HFF-Myc (cell line): ENCODE measurements at places on chromosomes 7 and 10.

DNA sequence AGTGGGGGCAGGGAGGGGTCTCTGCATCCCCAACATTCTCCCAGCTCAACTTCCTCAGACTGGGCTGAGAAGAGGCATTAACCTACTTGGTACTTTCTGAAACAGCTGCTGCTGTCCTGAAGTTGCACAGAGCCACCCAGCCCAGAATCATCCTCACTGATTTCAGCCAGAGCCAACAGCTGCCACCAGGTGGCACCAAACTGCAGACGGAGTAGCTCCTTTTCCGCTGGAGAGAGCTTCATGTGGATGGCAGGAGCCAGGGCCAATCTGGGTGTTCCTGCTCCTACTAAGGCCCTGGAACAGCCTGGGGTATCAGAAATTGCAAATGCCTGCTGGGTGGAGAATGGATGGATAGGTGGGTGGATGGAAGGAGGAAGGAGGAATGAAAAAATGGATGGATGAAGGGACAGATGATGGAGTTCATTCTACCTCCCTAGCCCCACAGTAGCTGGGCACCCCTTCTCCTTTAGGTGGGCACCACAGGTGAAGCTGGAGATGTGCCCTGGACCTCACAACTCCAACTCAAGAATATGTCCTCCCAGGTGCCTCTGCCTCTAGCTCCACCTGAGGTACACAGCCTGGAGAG, 11.8 kb upstream of the DRGX start:
- DNase-seq: peak; percentile 42

DNA sequence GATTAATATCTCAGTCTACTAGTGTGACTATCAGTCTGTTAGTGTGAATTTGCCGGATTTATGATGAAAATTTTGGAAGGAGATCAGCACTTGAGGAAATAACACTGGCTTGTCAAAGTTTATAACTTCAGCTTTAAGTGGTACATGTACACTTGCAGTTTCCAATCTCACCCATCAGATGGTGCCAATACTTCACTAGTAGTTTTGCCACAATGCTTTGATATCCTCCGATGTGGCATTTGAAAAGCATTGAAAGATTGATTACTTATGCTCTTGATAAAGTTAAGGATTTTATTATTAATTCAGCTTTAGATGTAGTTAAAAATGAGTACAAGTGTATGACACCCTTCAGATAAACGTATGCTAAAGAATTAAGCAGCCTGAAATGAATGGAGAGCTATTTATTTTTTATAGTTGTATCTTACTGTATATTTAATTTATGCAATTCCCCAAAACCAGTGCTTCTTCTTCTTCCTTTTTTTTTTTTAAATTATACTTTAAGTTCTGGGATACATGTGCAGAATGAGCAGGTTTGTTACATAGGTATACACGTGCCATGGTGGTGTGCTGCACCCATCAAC, 98.2 kb downstream of the ANLN start:
- no peak for DNase-seq

- DNase-seq: no peak
These were observed 352.8 kb upstream of the PODXL start for GRCh38 chr7:131909151-131909768.

- no peak for DNase-seq
These were observed 149.8 kb downstream of the XPNPEP1 start for GRCh38 chr10:109773288-109774120.

GRCh38 chr10:63628526-63629362, 107.5 kb downstream of the REEP3 start:
- peak; percentile 39 for DNase-seq

DNA sequence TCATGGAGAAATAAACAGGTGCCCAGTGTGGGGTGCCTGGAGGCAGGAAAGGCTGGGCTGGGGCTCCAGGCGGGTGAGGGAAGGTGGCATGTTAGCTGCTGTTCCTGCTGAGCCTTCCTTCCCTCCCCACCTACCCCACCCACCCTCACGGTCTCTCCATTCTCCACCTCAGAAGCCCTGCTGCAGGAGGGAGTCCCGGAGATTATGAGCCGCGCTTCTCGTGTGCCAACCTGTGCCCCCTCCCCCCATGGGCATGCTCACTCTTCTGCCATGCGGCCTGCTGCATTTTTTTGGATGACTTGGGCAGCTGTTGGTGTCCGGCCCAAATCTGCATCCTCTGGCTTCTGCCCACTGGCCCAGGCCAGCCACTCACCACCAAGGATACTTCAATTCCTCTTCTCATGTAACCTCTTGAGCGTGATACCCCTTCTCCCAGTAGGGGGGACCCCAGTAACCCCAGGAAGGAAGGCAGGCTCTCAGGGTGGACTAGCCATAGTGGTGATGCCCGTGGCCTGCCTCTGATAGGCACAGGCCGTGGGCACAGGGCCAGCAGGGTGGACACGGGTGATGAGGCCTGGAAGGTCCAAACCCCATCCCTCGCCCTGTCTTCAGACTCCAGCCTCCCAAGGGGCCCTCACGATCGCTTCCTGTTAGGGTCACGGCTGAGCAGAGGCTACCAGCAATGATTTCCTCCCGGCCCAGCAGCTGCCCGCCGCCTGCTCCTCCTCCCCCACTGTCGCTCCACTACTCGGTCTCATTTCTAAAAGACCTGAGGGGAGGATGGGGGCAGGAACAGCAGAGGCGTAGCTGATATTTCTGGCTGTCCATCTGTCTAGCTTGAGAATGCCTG, 27.8 kb downstream of the UNC5B start:
- no peak for DNase-seq

GRCh38 chr7:154848464-154848863, 154.5 kb downstream of the PAXIP1 start:
- DNase-seq: no peak

DNA sequence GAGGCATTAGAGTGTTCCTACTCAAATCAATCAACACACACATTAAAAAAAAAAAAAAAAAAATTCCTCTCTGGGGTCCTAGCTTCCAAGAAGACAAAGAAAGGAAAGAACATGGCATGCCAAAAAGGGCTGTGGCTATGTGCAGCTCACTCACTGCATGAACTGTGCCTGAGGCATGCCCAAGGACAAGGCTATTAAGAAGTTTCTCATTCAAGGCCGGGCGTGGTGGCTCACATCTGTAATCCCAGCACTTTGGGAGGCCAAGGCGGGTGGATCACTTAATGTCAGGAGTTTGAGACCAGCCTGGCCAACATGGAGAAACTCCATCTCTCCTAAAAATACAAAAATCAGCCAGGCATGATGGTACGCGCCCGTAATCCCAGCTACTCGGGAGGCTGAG, 41.9 kb upstream of the PPP3CB start:
- DNase-seq: no peak

DNA sequence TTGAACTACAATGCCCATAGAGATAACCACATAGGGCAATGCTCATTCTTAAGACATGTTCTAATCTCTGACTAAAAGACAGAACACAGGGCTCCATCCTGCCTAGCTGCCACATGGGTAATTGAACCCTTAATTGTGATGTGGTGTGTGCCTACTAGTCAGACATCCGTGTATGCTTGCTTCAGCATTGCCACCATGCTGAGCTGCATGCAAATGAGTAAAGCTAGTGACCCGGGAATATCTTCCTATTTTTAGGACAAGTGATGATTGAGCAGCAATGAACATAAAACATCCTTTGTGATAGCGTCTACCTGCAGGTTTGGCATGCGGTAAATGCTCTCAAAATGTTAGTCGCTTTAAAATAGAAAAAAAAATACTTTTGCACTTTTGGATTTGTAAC, 115.8 kb downstream of the MAGI2 start:
- no peak for DNase-seq

- no peak for DNase-seq
These were observed 168.2 kb downstream of the ETV1 start for GRCh38 chr7:13821152-13821787.

GRCh38 chr10:106336874-106337273, 827.6 kb downstream of the SORCS1 start:
- no peak for DNase-seq

DNA sequence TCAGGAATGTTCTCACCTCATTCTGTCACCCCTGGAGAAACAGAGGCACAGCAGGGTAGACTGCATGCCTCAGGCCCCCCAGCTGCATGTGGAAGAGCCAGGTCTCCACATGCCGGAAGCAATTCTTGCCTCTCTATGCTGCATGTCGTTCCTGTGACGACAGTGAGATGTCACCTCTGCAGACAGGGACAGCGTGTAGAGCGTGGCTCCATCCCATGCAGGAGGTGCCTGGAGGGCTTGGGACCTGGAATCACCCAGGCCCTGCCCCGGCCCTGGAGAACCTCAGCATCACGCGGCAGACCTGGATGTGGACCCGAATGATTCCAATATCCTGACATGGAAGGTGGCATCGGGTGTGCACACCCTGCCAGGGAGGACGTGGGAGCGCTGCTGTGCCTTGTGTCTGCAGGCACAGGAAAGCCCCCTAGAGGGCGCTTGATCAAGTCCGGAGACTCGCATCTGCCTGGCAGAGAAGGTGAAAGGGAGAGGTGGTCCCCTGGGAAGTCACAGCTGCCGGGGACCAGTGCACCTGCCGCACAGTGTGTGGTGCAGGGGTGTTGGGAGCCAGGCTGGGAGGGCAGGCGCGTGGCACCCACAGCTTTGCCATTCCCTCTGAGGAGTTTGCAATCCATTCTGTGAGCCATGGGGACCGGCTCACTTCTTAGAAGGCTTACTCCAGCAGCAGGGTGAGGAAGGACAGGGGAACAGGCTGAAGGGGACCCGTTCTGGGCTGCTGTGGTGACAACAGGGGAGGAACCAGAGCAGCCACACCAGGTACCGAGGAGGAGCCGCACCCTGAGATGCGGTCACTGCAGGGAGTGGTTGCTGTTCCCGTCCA, 45.3 kb upstream of the EN2 start:
- DNase-seq: peak; percentile 2

GRCh38 chr7:48255046-48255445, 83.8 kb downstream of the ABCA13 start:
- no peak for DNase-seq

DNA sequence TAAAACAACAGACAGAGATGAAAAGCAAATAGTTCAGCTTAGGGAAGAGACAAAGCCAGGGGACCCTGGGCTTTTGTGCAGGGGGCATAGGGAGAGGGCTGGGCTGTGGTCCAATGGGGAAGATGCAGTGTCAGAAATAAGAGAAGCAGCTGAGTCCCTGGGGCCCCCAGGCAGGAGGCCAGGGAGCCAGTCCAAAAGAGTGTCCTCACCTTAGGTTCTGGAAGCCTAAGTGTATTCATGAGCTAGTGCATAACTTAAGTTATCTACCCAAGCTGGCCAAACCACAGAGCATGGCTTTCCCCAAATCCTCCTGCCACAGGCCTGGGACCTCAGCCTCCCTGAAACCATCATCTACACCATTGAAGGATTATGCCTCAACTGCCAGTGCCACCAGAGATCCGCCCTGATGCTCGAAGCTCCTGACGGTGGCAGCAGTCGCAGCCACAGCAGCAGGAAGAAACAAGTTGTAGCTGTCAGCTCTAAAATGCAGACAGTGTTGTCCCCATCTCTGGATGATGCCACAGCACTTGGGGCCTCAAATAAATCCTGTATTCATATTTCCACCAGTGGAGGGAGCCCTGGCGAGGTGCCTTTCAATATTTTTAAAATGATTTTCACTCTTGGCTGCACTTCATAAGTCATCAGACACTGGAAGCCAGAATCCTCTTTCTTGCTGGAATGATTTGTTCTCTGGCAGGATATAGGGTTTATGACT, 574.6 kb downstream of the GRID1 start:
- DNase-seq: no peak
